ENCODE measurements at places on chromosomes 1 and 21. TPM values are rescaled to one million over a fixed set of nuclear protein-coding genes. Genes with fewer than 3 reads are reported as not detected.

DNA sequence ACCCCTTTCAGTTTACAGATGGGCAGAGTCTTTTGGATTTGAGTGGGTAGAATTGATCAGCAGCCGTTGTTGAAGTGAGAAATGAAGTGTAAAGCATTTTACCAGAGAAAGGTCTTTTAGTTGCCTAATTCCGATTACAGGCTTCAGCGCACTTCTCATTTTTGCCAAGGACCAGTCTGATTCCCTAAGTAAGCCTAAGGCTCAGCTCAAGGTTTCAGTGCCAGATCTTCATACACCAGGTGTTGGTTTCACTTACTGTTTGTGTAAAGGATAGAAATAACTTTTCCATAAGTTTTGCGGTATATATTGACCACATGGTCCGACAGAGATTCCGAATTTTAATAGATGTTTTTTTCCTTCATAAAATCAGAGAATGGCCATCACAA lies 83.9 kb upstream of the BMP8A start:
- H3K4me1 ChIP-seq: peaks cover 18% of the 10 kb centered on the region
- no peak for DNase-seq
- H3K4me3 ChIP-seq: no peak overlapping the region
- H3K36me3 ChIP-seq: peaks cover 5% of the 10 kb centered on the region
- H3K27ac ChIP-seq: peak overlapping the region; percentile 48
- H3K27me3 ChIP-seq: no peaks in the 10 kb centered on the region

DNA sequence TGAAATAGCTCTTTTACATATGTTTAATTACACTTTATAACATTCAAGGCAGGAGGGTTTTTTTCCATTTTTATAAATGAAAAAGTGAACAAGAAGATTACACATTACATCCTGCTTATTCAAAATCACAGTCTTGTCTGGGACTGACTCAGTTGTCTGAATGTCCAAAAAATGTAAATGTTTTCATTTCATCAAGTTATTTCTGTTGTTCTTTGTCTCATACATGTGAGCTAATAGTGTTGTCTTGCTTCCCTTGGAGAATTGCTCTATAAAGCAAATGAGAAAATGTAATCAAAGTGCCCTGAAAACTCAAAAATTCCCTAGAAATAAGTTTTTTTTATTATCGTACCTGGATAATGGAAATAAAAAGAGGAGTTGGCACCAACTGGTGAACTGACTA lies 242.9 kb downstream of the GRIK1 start:
- DNase-seq: no peak
- no peak overlapping the region for H3K4me3 ChIP-seq
- H3K27ac ChIP-seq: no peak overlapping the region
- no peaks in the 10 kb centered on the region for H3K36me3 ChIP-seq

DNA sequence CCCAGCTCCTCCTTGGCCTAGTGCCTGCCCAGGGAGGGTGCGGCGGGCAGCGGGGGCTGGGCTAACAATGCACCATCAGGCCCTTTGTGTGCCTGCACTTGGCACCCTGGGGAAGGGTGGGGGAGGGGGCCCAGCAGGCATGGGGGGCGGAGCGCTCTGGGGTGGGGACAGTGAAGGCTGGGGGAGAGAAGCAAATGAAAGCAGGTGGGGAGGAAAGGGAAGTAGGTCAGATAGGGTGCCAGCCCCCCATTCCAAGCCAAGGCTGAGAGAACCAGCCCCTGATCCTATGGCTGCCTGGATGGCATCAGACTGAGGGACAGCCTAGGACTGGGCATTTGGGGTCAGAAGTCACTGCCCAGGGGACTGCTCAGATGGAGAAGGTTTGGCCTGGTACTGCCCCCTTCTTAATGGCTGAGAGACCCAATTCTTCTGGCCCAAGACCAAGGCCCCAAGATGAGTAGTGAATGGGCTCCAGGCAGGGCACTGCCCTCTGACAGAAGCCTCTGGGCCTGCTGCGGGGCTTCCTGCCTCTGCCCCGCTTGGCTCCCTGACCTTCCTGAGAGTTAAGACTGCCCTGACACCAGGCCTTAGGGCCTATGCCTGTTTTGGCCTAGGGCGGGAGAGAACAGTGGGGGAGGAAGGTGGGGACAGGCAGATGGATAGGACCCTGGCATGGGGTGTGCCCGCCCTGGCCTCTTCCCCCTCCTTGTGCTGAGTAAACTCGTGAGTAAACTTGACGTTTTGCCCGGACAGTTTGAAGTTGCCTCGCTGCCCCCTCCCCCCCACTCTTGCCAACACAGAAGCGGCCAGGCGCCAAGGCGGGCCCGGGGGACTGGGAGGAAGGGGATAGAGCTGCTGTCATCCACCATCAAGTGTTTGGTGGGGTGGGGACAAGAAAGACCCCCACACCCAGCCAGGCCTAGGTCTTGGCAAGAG lies 2.7 kb downstream of the ZBTB7B start:
- H3K36me3 ChIP-seq: no peaks in the 10 kb centered on the region
- H3K4me3 ChIP-seq: peak overlapping the region; percentile 88

- no peaks in the 10 kb centered on the region for H3K27me3 ChIP-seq
- no peak overlapping the region for H3K4me3 ChIP-seq
- H3K4me1 ChIP-seq: no peaks in the 10 kb centered on the region
- H3K27ac ChIP-seq: no peak overlapping the region
Measured at GRCh38 chr21:46189213-46189958, 5.1 kb upstream of the SPATC1L start.

Gene CNIH4
- polyA plus RNA-seq: 64.6 TPM

Data from small intestine (tissue), 16 donors.